ENCODE measurements at places on chromosomes 7 and 10.

DNA sequence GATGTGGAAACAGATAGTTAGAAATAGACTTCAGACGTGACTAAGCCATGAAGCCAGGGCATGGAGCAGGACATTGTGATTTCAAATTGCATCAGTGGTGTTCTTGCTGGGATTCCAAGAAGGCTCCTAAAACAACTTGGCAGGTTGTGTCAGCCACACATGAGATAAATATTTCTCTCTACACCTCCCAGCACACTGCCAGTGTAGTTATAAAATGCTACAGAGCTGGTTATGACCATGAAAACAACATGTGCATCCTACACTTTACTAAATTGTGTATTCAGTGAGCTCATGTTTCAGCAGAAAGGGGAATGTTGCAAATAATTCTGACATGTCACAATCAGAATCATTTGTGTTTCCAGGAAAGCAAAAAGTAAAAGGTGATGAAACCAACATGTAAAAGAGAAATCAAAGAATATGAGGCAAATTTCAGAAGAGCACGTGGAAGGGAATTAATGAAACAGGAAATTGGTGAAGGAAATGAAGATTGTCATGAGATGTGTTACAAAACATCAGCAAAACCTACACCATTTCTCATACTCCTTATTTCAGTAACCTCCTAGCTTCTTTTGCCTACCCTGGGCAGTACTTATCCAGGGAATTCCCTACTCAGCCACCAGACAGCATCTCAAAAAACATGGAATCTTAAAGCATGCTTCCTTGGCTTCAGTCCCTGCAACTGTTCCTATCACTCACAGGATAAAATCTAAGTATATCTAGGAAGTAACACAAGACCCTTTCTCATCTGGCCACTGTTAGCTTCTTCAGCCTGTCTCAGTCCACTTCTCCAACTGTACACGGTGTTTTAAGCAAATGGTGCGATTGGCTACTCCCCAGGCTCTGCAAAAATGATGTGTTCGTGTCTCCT is 5.8 kb upstream of the CYP3A7 start:
- no peak for DNase-seq

DNA sequence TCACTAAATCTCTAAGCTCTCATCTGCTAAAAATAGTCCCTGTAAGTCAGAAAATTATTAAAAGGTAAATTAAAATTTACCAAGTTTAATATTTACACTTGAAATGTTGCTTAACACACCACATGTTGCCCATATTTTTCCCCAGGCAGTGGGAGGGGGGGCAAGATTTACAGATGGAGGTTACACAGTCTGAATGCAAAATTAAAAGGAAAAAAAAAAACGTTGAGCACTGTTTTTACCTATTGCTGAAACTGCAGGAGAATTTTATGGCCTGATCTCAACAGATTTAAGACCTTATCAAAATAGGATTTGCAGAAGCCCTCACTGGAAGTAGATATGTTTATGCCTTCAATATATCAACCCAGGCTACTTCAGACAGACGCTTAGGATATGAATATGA is 133.4 kb downstream of the SFMBT2 start:
- DNase-seq: no peak

DNA sequence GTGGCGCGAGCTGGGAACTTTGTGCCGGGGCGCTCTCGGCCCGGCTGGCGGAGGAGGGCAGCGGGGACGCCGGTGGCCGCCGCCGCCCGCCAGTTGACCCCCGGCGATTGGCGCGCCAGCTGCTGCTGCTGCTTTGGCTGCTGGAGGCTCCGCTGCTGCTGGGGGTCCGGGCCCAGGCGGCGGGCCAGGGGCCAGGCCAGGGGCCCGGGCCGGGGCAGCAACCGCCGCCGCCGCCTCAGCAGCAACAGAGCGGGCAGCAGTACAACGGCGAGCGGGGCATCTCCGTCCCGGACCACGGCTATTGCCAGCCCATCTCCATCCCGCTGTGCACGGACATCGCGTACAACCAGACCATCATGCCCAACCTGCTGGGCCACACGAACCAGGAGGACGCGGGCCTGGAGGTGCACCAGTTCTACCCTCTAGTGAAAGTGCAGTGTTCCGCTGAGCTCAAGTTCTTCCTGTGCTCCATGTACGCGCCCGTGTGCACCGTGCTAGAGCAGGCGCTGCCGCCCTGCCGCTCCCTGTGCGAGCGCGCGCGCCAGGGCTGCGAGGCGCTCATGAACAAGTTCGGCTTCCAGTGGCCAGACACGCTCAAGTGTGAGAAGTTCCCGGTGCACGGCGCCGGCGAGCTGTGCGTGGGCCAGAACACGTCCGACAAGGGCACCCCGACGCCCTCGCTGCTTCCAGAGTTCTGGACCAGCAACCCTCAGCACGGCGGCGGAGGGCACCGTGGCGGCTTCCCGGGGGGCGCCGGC is 870 bp downstream of the FZD1 start:
- peak; percentile 53 for DNase-seq

DNA sequence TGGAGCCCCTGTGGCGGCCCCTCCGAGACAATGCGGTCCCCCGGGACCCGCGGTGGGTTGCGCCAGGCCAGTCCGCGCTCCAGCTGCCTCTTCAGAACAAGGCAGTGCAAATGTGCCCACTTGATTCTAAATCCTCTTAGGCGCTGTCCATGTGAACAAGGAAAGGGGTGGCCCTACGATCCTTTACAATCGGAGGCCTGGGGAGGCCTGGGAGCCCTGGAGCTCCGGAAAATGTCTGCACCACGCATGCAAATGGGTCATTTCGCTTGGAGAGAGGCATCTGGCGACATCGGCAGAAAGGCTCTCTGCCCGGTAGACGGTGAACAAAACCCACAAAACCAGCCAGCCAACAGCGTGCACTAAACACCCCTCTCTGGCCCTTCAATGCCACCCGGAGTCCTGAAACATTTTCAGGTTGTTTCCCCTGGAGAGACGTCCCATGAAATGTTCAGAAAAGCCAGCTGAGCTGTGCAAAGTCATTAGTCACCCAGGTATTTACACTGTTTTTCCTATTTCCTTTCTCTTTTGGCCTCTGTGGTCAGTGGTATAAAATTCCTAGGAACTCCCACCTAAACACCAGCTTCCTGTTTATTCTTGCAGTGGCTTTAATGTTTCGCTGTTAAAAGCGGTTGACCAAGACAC is 102.8 kb upstream of the ZNF438 start:
- peak; percentile 50 for DNase-seq

DNA sequence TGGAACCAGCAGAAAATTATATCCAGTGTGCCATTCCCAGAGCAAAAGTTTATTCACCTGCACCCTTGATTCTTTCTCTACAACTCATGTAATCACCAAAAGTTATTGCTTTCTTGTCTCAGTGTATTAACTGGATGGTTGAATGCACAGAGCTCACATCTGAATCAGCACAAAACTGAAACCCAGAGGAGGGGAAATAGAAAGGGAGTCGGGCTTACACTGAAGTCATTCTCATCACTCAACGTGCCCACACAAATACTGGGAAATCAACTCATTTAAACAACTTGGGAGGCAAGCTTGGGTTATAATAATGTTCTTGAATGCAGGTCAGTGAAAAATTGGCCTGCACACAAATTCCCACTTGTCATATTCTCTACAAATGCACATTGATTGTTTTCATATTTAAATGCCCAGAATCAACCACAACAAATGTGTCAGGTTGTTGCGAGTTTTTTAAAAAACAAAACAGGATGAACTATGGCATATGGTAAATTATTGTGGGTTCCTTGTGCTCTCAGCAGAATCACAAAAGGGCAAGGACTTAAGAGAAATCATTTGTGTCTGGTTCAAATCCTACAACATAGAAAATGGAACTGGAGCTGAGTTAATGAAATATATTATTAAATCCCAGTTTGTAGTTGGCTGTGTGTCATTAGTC is 125.9 kb upstream of the NOBOX start:
- DNase-seq: no peak

DNA sequence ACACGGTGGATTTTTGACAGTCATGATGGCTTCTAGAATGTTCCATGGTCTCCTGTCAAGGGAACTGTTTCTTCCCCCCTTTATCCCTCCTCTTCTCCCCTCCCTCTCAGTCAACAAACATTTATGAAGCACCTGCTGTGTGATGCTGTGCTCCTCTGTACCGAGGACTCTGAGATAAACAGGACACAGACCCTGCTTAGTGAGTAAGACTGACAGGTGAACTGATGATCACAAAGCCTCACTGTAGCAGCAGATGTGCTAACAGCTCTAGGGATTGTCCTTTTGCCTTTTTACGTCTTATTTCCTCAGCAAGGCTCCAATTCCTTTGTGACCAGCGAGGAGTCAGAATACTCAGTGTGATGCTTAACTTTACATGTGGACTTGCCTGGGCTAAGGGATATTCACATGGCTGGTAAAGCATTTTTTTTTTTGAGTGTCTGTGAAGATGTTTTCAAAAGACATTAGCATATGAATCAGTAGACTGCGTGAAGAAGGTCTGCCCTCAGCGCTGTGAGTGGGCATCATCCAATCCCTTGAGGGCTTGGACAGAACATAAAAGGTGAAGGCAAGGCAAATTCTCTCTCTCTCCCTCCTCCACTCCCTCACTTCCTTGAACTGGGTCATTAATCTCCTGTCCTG is 170.1 kb downstream of the ADRA2A start:
- DNase-seq: no peak

DNA sequence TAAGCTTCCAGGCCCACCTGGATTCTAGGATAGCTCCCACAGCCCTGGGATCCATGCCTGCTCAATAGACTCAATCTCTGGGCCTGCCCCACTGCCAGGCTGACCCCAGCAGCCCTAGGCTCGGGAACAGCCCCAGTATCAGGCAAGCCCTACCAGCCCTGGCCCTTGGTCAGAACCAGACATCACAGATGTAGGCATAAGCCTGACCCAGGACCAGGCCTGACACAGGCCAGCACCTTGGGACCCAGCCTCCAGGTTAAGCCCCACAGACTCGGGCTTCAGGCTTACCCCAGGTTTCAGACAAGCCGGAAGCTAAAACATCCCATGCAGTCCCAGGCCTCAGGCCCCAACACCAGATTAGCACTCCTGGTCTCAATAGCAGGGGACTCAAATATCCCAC is 276.2 kb upstream of the LRRTM3 start:
- no peak for DNase-seq

DNA sequence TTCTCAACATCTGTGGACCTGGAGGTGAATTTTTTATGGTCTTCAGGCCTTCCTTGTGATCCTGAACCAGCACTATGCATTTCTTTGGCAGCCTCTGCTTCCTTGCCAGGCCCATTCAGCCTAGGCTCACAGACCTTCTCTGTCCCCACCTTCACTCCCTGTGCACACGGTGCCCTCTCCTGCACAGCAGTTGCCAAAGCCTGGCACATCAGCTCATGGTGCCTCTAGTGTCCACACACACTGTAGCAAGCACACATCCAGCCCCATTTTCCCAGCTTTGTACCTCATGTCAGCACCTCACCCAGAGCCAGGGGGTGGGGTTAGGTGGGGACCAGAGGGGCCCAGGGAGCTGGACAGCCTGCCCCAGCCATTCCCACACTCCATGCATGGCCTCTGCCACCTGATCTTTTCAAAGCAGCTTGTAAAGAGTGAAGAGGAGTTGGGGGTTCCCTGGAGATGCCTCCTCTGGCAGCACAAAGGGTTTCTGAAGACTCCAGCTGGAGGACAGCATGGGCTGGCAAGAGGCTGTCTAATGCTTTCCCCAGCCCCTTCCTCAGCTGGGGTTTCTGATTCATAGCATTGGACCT is 57.9 kb upstream of the TMEM72 start:
- no peak for DNase-seq

GRCh38 chr10:116720668-116721546 is 21.5 kb downstream of the HSPA12A start:
- no peak for DNase-seq

DNA sequence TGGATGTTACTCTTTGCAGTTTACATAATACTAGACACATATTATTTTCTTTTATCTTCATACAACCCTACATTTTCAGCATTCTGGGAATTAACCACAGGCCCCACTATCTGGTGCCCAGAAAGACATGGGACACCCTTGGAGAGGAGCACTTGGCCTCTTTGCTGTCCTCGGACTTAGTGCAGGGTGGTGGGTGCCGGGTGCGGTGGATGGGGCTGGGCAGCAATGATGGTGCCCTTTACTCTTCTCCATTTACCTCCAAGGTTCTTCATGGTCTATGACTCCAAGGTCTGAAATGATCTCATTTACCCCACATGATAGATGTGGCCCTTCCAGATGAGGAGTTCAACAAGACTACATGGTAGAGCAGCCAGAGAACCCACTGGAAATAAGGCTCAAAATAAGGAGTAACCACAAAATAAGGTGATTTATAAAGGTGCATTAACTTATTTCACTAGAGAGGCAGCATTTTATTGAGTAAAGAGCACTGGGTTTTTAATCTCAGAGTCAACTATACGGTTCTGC is 56.2 kb upstream of the IGFBP3 start:
- no peak for DNase-seq

DNA sequence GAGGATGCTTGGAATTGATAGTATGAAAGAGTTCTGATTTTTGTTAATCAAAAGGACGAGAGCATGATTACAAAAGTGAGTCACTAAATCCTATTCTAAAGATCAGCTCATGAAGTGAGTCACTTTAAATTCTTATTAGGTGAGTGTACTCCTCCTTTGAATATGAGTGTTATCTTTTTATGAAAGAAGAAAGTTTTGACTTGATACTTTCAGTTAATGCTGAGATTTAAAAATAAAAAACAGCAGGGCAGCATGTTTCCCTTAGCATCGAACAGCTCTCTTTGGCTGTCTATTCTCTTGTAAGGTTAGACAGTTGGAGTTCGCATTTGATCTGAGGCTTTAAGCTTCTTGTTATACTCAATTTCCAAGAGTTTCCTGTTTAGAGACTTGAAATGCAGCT is 222.0 kb downstream of the TWIST1 start:
- no peak for DNase-seq

DNA sequence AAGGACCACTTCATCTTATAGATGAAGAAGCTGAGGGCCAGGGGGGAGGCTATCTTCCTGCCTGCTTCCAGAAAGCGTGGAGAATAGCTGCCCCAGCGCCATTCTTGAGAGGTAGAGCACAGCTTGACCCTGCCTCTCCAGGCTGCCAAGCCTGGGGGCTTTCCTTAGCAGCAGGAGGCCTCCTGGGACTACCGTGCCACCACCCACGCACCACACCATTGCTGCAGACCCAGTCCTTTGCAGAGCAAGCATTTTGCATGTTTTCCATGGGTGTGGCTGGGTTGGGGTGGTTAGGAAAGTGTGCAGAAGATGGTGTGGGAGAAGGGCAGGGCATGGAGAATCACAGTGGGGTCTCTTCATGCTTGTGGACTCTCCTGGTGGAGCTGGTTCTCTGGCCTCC is 64.9 kb downstream of the TBXAS1 start:
- no peak for DNase-seq

- no peak for DNase-seq
Observed at GRCh38 chr10:3408603-3409365, 236.2 kb upstream of the PITRM1 start.

DNA sequence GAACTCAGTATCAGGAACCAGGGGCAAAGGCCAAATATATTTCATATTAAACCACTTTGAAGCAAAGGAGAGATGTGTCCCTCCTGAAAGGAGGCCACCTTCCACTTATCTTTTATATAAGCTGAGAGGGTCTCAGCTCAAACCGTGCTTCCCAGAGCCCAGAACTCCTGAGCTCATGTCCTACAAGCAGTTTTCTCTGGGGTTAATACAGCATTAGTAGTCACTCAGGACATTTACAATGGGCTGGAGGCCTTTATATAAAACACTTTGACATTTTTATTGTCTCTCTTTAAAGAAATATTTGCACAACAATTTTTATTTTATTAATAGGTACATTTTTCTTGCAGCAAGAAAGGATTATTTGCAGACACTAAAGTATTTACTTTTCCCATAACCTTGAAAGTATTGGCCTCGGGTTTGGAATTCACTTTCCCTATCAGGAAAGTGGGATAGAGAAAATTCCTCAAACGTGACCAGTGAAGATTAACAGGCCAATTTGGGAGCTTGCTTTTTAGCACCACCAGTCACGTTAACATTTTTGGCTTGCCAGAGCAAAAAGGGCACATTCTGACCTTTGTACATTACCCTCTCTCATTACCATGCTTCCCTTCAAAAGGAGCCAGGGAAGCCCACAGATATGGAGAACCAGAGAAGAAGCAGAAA is 464.9 kb upstream of the NRP1 start:
- DNase-seq: no peak

Data from COR-L47 (cell line).